ENCODE measurements at places on chromosomes 7 and 10. TPM values are rescaled to one million over a fixed set of nuclear protein-coding genes. Genes with fewer than 3 reads are reported as not detected.

Gene ZPBP
- not detected for total RNA-seq

DNA sequence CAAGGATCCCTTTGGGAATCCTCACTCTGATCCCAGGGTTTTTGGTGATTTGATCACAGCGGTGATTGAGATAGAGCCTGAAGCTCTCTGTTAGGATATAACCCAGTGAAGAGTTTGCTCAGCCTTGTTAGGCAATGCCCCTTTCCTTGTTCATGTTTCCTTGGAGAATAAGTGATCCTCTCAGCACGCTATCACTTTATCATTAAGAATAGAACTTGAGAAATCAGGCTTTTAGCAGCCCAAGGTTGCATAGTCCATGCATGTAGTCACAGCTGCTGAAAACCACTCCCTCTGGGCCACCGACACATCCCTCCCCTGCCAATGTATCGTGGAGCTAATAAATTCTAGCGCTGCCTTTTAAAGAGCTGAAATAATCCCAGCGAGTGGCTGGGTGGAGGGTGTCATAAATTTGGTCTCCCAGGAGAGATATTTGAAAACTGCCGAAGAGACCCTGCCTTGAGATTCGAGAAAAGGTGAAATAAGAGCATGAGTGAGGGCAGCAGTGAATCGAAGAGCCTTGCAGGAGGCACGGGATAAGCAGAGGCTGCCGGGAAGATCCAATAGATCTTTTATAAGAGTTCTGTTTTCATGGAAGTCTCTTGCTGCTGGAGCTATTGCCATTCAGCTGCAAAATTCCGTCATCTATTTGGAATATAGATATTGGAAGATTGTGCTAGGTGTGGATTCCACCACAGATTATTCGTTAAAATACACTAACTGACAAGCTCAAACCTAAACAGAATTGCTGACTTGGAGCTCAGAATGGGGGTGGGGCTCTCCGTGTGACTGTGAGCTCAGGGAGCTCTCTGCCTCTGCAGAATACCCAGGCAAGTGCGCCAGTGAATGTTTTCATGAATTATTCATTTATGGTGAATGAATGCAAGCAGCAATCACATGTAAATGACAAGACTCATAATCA lies 249.8 kb downstream of the TRIL start:
- DNase-seq = peak; percentile 82

DNA sequence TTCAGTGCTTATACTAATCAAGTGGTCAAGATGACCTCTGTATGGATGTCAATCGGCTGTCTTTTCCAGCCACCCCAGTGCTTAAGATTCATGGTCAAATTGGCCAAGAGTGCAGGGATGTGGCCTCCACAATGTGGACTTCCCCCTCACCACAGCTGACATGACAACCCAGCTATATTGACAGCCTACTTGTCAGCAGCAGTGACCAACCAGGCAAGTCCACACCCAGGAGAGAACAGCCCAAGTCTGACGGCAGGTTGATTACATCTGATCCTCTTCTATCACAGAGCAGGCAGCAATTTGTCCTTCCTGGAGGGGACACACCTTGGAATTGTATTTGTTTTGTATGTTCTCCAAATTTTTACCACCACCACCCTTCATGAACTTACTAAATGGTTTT lies 8.2 kb upstream of the ERVW-1 start:
- no peak for DNase-seq

DNA sequence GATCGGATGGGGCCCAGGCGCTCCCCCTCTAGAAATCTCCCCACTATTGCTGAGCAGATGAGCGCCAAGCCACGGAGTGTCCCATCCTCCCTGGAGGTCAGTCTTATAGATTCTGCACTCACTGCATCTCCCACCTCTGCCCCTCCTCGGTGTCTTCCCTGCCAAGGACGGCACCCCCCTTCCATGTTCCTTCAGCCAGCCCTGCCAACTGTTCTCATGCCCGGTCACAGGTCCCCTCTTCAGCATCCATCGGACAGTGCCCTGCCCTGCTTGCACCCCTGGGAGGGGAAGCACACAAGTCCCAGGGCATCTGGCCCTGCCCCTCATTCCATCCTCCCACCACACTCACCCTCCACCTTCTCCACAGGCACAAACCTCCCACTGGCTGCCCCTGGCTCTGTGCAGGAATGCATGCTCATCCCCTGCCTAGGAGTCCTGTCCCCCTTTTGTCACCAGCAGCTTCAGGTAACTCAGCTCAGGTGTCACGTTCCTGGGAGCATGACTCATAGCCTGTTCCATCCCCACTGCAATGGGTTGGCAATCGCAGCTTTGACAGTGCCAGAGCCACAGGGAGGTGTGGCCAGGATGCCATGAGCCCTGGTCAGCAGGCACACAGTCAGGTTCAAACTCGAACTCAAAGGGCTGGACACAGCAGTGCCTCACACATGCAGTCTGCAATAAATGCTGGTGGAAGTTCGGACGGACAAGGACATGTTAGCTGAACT lies 234.7 kb upstream of the TCERG1L start:
- no peak for DNase-seq

DNA sequence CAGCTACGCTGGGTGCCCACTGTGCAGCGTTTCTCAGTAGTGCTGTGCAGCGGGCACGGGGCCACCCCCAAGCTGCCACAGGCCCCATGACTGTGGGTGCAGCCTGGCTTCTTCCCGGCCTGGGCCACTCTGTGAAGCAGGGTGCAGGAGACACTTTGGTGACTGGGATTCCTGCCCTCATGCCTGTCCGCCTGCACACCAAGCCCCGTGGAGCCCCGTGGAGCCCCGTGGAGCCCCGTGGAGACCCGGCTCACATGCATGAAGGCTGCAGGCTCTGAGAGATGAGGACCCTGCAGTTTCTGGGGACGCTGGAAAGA lies 3.9 kb upstream of the SHH start:
- no peak for DNase-seq

- no peak for DNase-seq
Measured at GRCh38 chr10:70343712-70344111, 38.7 kb downstream of the LRRC20 start.

DNA sequence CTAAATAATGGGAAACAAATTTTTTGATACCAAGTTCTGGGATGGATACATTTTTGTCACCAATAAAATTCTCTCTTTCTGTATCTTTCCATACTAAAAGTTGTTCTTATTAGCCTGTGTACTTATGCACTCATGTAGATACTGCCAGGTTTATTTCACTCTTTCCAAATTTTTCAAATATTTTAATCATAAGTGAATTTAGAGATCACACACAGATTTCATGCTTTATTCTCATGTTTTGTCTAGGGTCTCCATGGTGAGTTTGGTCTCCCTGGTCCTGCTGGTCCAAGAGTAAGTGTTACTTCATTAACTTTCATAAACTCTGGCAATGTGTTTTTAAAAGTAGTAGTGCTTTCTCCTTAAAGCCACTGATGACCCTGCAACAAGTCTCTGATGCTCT lies 20.3 kb downstream of the COL1A2 start:
- no peak for DNase-seq

GRCh38 chr7:112298543-112299100 lies 92.1 kb downstream of the ZNF277 start:
- no peak for DNase-seq

GRCh38 chr10:49071160-49071761 lies 44.1 kb downstream of the VSTM4 start:
- peak; percentile 52 for DNase-seq

GRCh38 chr7:41252957-41253356 lies 449.9 kb downstream of the INHBA start:
- DNase-seq = no peak

Gene STAMBPL1
- 10.3 TPM for total RNA-seq

Gene SMKR1
- not detected for total RNA-seq

DNA sequence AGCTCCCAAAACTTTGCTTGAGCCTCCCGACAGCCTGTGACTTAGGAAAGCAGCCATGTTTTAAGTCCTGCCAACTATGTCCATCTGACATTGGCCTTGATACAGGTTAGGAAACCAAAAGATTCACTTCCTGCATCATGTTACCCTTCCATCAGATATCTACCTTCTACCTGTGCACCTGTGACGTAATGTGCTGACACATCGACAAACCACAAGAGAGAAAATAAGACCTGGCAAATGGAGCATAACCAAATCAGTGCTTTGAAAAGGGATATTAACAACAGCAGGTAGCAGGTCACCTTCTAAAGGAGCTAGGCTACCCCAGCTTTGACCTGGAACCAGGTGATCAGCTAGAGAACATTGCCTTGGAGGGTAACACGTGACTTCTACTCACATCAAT lies 14.8 kb upstream of the PRR15 start:
- DNase-seq = no peak

GRCh38 chr10:26567351-26567721 lies 129.2 kb downstream of the APBB1IP start:
- no peak for DNase-seq

GRCh38 chr7:110007320-110008063 lies 1083.4 kb upstream of the LRRN3 start:
- no peak for DNase-seq

GRCh38 chr10:74868392-74868977 lies 42.1 kb downstream of the KAT6B start:
- no peak for DNase-seq

DNA sequence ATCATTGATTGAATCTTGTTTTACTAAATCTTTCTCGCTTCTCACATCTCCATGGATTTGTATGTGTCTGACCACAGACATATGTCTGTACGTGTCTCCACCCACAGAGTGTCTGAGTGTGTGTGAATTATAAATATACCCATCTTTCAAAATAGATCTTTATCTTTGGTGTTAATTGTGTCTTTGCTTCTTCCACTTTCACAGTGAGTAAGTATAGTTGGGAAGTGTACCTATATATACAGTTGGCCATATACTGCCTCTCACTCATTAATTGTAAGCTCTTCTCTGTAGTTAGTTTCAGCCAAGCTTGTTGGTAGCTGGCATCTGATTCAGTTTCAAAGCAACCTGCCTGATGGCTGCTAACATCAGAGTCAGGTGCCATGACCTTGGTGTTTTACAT lies 18.4 kb downstream of the EEPD1 start:
- DNase-seq = no peak

DNA sequence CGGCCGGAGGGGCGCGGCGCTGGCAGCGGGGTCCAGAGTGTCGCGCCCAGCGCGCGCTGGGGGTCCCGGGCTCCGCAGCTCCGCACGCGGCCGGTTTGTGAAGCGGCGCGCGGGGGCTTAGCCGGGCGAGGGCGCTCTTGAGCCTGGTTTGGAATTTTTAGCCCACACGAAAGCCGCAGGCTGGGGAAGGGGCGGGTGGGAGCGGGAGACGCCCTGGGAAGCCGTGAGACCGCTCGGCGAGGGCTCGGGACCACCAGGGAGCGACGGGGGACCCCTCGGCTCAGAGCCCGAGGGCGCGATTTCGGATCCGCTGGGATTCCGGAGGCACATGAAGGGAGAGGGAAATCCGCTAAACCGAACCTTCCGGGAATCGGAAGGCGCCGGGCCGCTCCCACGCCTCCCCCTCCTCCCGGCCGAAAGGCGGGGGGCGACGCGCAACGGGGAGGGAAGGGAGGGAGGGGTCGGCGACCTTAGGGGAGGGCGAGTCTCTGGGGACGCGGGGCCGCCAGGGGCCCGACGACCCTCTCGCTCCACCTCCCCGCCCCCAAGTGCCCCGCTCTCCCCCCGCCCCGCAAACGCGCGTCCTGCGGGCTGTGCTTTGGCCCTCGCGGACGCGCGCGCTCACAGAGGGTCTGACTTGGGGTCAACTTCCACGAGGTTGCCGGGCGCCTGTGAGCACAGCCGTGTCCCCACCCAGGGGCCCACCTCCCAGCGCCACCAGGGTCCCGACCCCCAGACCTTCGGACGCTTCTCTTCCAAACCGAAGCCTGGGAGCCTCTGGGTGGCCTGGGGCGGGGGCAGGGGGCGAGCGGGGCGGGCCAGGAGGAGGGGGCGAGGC lies 5.1 kb upstream of the ELFN1 start:
- peak; percentile 88 for DNase-seq

- DNase-seq = peak; percentile 74
Measured at GRCh38 chr7:157851501-157852067, 514.8 kb downstream of the DNAJB6 start.

DNA sequence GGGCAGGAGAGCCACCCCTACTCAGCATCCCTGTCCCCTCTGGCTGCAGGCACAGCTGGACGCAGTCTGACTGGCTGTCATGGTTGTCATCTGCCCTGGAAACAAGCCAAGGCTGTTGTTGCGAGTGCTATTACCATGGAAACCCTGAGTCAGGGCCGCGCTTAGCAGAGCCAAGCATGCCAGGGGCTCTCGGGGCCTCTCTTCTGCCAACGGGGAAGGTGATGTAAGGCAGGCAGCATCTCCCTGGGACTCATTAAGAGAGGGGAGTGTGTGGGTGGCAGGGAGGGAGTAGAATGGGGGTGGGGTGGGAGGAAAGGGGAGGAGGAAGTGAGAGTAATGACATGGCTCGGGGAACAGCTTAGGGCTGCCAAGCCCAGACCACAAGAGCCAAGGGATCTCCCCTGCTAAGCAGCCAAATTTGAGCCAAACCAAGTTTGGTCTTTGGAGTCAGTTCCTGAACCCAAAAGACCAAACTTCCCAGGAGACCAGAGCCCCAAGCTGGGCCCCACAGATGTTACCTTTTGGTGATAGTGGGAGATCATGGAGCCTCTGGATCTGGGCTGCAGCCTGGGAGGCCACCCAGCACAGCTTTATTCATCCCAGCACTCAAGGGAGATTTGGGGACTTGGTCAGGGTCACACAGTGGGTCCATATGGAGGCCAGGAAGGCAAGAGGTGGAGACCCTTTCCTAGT lies 67.6 kb downstream of the TMEM130 start:
- DNase-seq = peak; percentile 80

Gene PLPP4
- 0.62 TPM for total RNA-seq

Gene SLC18A2
- 0.35 TPM for total RNA-seq

Gene STEAP1B
- total RNA-seq = 3.1 TPM

Gene PKD2L1
- total RNA-seq = 0.04 TPM

GRCh38 chr10:72048450-72049124 lies 39.8 kb downstream of the SPOCK2 start:
- peak; percentile 97 for DNase-seq

DNA sequence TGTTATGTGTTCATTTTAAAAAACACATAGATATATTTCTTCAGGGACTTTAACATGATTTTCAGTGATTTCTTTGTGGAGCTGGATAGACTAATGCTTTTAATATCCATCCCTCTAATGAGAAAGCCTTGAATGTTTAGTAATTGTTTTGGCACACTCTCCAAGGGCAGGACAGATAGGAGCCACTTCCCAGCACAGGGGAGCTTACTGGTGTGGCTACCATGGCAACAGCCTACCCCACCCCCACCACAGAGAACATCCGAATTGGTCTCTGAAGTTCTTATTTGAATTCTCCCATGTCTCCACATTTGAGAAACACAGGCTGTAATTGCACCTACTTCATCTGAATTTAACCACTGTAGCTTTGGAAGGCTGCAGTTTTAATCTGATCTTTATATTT lies 87.7 kb downstream of the PRKG1 start:
- DNase-seq = peak; percentile 32

Gene FAM20C
- total RNA-seq = 24.0 TPM

GRCh38 chr10:102545997-102546396 lies 42.2 kb downstream of the SUFU start:
- DNase-seq = no peak

Gene STOX1
- total RNA-seq = 2.7 TPM

DNA sequence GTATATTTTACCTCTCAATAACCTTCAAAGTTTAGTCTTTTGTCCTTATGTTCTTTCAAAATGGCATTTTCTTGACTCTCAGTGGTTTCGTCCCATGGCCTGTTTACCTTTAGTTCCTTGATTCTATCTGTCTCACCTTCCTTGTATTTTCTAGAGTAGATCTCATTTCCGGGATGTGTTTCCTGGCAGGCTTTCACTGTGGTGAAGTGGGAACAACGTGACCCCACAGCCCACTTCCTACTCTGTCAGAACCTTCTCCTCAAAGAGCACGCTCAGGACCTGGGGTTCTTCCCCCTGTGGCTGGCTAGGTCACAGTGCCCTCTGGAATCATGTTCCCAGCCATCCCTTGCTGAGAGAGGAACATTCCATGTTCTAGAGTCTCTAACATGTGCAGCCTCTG lies 129.9 kb upstream of the ZNF32 start:
- DNase-seq = no peak
